ENCODE measurements at places on chromosomes 12 and 14. TPM values are rescaled to one million over a fixed set of nuclear protein-coding genes. Genes with fewer than 3 reads are reported as not detected.

Gene TPPP2
- total RNA-seq = not detected

Gene RPL10L
- not detected for total RNA-seq

Gene CMKLR1
- not detected for total RNA-seq

Gene VRTN
- total RNA-seq = not detected

Gene CAPS2
- total RNA-seq = 1.1 TPM

Gene KCNC2
- total RNA-seq = not detected

Gene DAO
- not detected for total RNA-seq

Gene BIN2
- total RNA-seq = 40.9 TPM

Gene VWF
- total RNA-seq = not detected

Gene CEBPE
- not detected for total RNA-seq

Gene MAP1LC3B2
- total RNA-seq = 0.49 TPM

Gene CCDC38
- not detected for total RNA-seq

Gene PRIM1
- 67.5 TPM for total RNA-seq

DNA sequence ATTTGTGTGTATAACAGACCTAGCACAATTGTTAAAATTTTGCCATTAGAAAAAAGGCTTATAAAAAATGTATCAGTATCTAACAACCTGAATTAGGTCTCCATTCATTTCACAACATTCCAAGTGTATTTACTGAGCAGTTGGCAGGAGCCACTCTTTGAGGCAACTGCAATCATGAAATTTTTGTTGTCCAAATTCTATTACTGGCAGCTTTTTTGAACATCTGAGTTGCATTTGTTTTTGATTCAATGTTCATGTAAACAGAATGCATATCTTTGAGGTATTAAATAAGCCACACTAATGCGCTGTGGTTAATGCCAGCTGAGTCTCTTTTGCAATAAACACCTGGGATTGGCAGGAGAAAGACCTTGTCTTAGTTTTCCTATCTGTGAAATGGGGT is 8.7 kb downstream of the KITLG start:
- no peak for DNase-seq

GRCh38 chr14:68631394-68632053 is 161.3 kb downstream of the ZFP36L1 start:
- DNase-seq = no peak

- DNase-seq = no peak
Measured at GRCh38 chr14:76250302-76250701, 98.6 kb downstream of the GPATCH2L start.

DNA sequence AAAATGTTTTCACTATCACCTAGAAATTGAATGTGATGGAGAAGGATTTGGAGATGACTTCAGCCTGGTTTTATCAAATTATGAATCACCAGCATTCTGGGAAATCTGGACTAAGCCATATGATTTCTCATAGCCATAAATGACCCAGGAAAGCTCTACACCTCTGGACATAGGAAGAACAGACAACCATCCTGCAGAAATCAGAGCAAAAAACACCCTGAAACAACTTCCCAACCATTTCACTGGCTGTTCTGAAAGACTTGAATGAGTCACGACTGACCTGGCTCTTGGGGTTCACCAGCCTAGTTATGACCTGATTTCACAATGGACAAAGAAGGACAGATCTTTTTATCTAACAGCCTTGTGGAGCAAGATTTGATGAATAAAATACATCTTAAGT is 123.8 kb downstream of the KCNH5 start:
- DNase-seq = no peak

DNA sequence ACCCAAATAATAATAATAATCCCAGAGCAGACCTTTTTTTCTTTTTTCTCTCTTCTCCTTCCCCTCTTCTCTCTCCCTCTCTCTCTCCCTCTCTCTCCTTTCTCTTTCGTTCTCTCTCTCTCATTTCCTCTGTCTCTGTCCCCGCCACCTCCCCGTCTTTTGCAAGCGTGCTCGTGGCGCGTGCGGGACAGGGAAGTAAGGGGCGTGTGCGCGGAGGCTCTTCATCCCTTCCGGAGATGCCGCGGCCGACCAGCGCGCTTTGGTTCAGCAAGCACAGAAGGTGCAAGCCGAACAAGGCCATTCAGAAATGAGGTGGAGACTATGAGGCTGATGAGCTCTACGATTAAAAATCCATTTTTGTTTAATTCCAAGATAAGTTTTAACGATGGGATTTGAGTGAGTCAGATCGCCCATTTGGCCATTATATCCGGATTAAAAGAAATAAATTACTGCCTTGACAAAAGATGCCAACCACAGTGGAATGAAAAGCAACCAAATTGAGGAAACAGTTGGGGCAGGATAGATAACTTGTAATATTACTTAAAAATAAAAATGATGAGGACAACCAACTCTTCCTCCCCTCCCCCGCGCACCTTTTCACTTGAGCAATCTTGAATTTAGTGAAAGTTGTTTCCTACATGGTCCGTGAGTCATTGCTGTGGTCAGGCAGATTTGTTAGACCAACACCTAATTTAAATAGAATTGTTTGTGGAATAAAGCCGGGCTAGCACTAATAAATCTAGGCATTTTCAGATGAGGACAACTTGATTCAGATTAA is 1.2 kb upstream of the AMIGO2 start:
- DNase-seq = peak; percentile 47

DNA sequence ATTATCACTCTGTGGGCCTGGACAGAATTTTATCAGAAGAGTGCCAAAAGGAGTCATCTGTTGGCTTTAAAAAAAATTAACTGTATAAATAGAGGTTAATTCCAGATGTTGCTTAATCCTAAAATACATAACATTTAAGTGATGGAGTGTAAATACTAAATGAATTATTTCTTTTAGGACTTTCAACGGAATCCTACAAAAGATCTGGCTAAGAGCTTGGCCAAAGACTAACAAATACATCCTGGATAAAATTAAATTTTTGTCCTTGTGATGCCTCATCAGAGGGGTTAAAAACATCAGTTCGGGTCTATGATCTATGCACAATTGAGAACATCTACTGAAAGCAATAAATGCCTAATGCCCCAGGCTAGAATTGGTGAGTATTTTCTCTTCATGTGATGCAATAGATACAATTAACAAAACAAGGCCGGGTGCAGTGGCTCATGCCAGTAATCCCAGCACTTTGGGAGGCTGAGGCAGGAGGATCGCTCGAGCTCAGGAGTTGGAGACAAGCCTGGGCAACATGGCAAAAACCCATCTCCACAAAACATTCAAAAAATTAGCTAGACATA is 49.8 kb upstream of the RAP1B start:
- DNase-seq = no peak

GRCh38 chr12:38327356-38327755 is 10.8 kb downstream of the ALG10B start:
- DNase-seq = no peak

DNA sequence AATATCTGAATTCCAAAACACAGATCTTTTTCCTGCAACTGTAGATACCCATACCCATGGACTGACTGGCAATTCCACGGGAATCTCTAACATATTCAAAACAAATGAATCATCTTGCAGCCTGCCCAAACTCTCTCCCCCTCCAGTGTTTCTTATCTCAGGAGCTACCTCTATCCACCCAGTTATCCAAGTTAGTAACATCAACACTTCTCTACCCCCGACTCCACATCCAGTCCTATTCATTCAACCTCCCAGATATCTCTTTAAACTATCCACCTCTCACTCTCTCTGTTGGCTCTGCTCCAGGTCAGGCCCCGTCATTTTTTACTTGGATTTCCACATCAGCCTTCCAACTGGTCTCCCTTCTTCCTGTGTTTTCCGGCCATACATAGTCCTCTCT is 6.7 kb upstream of the KCNH5 start:
- no peak for DNase-seq

GRCh38 chr12:16349131-16349460 is 1.7 kb downstream of the MGST1 start:
- no peak for DNase-seq

DNA sequence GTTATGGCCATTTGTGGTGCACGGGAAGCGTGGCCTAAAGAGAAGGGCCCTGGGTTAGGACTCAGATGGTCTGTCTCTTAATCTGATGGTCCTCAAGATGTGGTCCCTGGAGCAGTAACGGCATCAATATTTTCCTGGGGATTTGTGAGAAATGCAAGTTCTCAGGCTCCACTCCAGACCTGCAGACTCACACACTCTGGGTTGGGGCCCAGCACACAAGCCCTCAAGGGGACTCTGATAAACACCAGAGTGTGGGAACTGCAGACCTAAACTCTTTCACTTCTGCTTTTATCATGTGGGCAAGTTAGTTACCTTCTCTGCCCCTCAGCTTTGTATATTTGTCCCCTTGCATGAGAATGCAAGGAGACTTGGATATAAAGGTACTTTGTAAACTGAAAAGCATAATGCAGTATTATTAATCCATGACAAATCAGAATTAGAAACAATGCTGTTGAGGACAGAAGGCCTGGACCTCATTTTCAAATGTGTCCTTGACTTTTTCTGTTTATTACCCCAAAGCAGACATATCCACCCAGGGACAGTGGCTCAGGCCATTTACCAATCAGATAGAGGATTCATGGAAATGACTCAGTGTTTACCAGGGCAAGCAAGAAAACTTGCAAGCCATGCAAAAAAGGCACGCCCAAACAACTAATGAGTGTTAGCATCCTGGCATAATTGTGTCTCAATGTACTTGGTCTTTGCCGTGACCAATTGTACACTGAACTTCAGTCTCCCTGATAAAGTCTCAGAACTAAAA is 157.0 kb downstream of the ASCL1 start:
- no peak for DNase-seq

GRCh38 chr12:91890742-91891141 is 254.9 kb downstream of the BTG1 start:
- no peak for DNase-seq

GRCh38 chr14:69624136-69624535 is 12.7 kb downstream of the SUSD6 start:
- DNase-seq = no peak

DNA sequence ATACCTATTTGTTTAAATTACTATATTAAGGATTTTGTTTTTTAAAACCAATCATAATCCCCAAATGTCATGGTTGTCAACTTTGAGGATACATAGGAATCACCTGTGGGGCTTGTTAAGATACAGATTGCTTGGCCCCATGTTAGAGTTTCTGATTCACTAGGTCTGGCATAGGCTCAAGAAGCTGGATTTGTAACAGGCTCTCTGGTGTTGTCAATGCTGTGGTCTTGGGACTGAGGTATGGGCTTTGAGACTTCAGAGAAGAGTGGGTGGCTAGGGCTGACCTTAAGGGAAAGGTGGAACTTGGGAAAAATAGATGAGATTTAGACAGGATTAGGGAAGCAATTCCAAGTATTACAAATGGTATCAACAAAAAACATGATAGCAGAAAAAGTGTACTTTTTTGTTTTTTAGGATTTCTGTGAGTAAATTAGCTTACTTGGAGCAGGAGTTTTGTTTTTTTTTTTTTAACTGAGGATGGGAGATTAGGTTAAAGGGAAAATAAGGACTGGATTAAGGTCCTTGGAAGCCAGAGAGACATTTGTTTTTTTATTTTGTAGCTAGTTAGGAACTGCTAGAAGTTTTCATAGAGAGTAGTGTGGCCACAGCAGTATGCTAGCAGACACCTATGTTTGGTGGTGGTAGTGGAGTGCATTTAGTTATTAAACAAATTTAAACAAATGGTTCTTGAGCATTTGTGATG is 88.6 kb downstream of the RAD51B start:
- no peak for DNase-seq

GRCh38 chr12:110680032-110680431 is 8.9 kb downstream of the HVCN1 start:
- DNase-seq = no peak

GRCh38 chr14:56137453-56137807 is 19.2 kb downstream of the PELI2 start:
- no peak for DNase-seq

DNA sequence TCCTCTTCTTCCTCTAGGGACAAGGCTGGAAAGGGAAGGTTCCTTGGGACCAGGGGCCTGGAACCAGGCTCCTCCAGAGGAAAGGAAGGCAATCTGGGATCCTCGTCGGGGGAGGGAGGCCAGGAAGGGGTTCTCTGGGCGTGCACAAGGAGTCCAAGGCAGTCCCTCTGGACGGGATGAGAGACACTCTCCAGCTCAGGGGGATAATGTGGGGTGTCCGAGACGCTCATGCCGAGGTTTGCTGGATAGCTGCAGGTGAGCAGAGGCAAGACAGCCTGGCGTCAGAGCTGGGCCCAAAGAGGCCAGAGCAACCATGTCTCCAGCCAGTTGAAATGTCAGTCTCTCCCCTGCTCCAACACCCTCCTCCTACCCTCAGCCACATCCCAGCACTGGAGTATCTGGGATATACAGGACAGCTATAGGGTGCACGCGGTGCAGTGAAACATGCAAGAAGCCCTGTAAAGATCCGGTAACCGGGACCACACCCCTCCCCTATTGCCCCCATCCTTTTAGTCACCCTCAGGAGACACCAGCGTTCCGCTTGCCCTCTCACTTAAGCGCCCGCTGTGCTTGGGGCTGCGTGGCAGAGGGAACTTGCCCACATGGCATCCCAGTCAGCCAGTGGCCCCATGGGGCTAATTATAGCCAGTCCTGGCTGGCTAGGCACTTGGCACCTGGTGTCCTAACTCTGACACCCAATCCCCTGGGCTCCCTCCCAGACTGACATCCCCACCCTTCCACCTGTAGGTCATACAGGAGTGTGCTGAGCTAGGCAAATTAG is at the start of gene KLHL33:
KLHL33 (minus strand) TSS at position 585 of the 781 bp plus-strand sequence; CDS start at position 230, 355 bp downstream.
- DNase-seq = no peak

- DNase-seq = no peak
Measured at GRCh38 chr12:33786532-33786931, 235.8 kb upstream of the ALG10 start.

GRCh38 chr12:93541578-93542225 is 30.8 kb upstream of the SOCS2 start:
- DNase-seq = no peak

DNA sequence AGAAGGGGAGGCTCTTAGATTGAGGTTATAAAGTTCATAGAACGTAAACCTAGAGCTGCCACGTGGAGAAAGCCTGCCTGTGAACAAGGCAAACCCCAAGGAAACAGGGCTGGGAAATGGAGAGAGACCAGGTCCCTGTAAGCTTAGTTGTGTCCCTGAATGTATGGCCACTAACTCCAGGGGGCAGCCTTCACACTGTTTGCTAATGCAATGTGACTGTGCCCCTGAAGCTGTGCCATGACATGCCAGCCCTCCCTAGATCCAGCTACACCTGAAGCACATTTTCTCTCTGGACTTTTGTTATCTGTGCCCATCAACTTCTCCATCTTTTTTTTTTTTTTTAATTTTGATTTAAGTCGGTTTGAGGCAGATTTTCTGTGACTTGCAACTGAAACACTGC is 60.6 kb upstream of the TMCC3 start:
- DNase-seq = no peak

- DNase-seq = no peak
Measured at GRCh38 chr12:32549675-32550079, 129.4 kb upstream of the DNM1L start.

- DNase-seq = no peak
Measured at GRCh38 chr12:80807640-80808288, 91.1 kb downstream of the MYF5 start.

All from activated T-helper 1 cell treated with anti-CD3 and anti-CD28 coated beads, Interleukin-12 subunit alpha, Interleukin-12 subunit beta, Interleukin-2, Interleukin-4 antibody, amounts not matched to agents 30 ng/mL and 10 ng/mL and 1 ng/mL, durations not matched to agents 14 hours and 24 hours and 36 hours (primary cell).